ENCODE measurements at places on chromosomes 16 and 17.

DNA sequence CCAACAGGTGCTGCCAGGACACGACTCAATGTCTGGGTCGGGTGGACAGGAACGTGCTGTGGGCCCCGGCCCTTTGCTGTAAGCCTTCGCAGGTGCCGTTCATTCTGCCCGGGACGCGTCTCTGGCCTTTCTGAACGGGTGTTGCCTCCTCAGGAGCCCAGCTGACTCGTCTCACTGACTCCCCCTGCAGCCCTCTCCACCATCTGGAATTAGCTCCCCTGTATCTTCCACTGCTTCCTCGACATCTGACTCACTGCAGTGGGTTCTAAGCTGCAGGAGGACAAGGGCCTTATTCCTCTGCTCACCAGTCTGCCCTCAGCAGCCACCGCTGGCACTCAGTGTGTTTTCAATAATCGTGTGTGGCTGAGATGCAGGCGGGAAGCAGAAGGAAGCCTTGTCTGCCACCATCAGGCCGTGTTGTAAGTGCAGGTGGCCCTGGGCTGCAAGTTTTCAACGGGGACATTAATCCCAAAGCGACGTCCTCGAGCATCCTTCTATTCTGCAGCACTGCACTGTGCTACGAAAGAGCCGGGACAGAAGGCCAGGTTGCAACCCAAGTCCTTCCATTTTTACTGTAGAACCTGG lies 256.2 kb downstream of the FOXL1 start:
- DNase-seq: no peak

- DNase-seq: no peak
These were observed 2.9 kb upstream of the SIRT7 start for GRCh38 chr17:81920612-81921536.

GRCh38 chr16:89944773-89945172 lies 3.8 kb upstream of the DEF8 start:
- DNase-seq: no peak

DNA sequence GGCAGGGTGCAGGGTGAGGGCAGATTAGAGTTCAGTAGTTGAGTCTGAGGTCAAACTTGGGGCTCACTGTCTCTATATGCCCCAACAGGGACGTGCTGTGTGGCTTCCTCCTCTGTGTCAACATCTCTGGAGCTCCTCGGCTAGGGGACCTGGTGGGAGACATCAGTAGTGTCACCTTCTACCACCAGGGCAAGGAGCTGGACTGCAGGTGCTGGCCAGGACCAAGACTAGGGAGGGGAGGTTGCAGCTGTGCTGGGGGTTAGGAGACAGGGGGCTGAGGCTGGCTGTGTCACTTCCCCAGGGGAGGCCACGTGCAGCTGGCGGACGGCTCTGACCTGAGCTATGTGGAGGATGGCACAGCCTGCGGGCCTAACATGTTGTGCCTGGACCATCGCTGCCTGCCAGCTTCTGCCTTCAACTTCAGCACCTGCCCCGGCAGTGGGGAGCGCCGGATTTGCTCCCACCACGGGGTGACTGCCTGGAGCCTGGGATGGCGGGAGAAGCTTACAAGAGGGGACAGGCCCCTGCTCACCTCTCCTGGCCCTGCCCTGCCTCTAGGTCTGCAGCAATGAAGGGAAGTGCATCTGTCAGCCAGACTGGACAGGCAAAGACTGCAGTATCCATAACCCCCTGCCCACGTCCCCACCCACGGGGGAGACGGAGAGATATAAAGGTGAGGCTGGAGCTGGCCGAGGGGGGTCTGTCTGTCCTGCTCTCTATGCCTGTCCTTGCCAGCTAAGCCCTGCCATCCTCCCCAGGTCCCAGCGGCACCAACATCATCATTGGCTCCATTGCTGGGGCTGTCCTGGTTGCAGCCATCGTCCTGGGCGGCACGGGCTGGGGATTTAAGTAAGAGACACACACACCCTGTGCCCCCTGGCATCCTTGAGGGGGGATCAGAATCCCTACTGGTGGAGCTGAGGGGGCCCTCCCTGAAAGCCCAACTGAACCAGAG lies 18.9 kb downstream of the ADAM11 start:
- DNase-seq: no peak

DNA sequence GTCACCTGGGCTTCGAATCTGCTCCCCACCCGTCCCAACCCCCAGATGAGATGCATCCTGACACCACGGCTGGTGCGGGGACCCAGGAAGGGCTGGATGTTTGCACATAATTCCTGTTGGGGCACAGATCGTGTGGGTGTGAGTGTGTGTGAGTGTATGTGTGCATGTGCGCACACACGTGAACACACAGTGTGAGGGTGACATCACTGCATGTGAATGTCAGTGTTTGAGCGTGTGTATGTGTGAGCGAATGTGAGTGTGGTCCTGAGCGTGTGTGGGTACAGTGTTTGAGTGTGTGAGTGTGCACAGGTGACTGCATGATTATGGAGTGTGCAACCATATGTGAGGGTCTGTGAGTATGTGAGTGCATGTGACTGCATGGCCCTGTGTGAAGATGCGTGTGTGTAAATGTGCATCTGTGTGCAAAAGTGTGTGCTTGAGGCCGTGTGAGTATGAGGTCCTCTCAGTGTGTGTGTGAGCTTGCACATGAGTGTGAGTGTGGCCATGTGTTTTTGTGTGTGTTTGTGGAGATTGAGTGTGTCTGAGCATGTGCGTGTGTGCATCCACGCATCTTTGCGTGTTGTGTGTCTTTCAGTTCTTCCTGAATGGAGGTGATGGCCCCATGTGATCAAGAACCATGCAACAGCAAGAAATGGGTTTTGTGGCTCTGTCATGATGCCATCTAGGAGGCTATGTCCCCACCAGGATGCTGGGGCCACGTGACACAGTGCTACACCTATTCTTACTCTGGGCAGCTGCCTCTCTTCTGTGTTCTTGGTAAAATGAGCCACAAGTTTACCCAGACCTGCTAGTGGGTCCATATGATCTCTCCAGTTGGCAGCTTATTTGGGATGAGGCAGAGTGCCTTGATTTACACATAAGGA lies 70.5 kb upstream of the GCSH start:
- no peak for DNase-seq

DNA sequence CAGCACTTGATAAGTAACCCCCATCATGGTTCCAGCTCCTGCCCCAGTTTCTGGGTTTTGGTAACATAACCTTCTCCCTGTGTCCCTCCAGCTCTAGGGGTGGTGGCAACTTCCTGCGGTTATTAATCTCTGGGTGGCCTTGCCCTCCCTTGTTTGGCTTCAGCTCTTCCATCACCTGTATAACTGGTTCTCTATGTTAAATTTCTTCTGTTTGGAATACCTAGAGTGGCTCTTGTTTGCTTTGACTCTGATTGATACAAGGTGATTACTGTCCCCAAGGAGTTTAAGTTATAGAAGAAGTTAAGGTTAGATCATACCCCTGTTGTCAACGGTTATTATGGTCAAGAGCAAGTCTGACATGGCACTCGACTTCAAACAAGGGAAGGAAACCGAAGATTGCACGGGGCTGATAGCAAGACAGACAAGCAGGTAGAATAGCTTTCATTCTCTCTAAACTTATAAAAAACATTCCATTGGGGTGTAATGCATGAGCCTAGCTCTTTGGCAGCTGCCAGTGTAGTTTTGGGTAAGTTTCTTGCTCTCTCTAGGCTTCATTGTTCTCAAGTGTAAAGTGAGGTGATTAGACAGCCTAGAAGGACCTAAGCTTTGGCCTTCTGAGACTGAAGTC lies 11.0 kb upstream of the CCR7 start:
- DNase-seq: no peak

GRCh38 chr17:38617967-38618760 lies 12.4 kb upstream of the SRCIN1 start:
- no peak for DNase-seq

- no peak for DNase-seq
These were observed 66.5 kb downstream of the TEX2 start for GRCh38 chr17:64196601-64197000.

GRCh38 chr17:66426397-66427033 lies 124.1 kb downstream of the PRKCA start:
- DNase-seq: no peak
